ENCODE measurements at places on chromosomes 6 and 20.

DNA sequence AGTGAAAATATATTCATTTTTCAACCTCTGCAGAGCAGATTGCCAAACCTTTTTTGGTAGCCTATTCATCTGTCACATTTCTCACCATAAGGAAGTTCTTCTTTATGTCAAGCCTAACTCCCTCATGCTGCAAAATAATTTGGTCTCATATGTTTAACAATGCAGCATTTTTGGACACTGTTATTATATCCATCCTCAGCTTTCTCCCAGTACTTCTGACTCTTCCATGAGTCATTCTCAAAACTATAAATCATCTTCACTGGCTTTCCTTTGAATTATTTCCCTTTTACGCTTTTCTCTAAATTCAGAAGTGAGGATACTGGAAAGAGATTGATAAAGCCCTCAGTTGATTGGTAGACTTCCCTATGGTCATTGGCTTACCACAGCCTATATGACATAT lies 192.2 kb downstream of the TPBG start:
- no peak for DNase-seq

DNA sequence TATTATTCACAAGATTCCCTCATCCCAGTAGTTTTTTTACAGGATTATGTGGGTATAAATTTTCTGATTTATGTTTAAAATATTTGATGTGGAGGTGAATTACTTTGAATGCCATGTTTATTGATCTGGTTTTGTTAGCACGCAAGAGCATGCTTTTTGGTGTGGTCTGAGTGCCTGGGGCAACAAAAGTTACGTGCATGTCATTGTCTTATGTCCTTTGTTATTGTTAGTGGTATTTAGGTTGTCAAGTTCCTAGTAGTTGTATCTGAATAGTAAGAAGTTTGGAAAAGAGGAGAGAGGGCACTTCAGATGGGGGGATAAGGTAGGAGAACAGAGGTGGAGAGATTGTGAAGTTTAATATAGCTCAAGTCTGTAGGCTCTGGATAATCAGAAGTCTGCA lies 95.0 kb downstream of the ATRN start:
- DNase-seq: no peak

GRCh38 chr6:109263873-109264700 lies 118.2 kb downstream of the CD164 start:
- no peak for DNase-seq

- DNase-seq: no peak
Observed at GRCh38 chr6:112243861-112244827, 10.2 kb downstream of the LAMA4 start.

DNA sequence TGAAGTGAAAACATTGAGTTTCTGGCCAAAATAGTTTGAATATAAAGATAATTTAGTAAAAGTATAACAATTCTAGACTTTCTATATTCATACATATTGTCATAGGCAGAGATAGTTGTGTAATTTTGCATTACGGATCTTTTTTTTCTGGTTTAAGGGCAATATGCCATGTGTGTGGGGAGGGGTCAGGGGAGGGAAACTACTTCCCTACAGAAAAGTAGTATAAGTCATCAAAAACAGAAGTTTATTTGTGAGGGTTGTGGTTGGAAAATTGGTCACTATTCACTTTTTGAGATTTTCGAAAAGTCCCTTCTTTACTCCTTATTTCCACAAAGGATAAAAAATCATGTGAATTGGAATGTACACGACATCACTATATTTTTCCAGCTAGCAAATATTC lies 288.2 kb upstream of the PREP start:
- peak; percentile 93 for DNase-seq

DNA sequence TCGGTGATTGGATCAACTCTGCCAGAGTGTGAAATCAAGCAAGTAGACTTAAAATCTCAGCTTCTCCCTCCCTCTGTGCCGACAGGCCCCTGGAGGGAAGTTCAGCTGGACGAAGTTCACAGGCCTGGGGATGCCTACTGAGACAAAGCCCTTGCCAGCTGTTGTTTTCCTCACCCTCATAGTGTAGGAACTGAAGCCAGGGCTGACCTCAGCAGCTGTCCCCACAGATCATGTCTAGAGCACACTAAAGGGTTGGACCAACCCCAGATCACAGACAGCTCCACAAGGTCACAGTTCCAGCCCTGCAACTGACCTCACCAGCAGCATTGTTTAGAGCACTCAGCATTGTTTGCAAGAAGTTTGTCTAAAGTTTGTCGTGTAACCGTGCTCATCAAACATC lies 261.9 kb upstream of the ECI2 start:
- no peak for DNase-seq

DNA sequence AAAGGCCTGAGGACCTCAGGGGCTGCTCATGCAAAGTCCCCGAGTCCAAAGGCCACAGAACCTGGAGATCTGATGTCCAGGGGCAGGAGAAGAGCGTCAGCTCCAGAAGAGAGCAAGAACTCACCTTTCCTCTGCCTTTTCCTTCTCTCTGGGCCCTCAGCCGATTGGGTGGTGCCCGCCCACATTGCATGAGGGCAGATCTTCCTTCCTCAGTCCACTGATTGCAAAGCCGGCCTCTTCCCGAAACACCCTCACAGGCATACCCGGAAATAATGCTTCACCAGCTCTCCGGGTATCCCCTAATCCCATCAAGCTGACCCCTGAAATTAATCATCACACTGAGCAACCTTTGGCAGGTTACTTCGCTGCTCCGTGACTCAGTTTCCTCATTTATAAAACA lies 33.4 kb downstream of the SPDEF start:
- DNase-seq: no peak

GRCh38 chr6:36907781-36908180 lies 22.0 kb downstream of the C6orf89 start:
- no peak for DNase-seq

All from suppressor macrophage treated with lipopolysaccharide for 1 hour (primary cell).